ENCODE measurements at places on chromosomes 5 and 9.
A peak's percentile ranks its signal among the peaks of the same experiment; 100 is the strongest.

GRCh38 chr5:156582193-156582598 is 255.2 kb downstream of the SGCD start:
- DNase-seq: no peak

DNA sequence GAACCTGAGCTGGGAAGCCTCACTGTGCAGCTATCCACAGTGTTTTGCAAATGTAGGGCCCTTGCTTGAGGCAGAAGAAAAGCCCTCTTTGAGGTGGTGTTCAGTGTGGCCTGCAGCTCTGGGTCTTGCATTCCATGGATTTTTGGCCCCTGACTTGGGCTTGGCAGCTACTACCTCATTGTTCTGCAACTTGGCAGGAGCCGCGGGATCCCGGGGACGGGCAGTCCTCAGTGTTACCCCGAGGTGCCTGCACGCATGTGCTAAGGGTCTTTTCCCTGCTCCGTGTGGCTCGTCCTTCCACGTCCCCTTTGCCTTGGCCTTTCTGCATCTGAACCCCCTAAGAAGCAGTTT is 39.8 kb downstream of the NEK6 start:
- DNase-seq: peak; percentile 97

GRCh38 chr9:137013571-137013940 is 14.5 kb downstream of the ABCA2 start:
- DNase-seq: no peak

GRCh38 chr5:2557435-2557834 is 194.0 kb downstream of the IRX2 start:
- DNase-seq: no peak

DNA sequence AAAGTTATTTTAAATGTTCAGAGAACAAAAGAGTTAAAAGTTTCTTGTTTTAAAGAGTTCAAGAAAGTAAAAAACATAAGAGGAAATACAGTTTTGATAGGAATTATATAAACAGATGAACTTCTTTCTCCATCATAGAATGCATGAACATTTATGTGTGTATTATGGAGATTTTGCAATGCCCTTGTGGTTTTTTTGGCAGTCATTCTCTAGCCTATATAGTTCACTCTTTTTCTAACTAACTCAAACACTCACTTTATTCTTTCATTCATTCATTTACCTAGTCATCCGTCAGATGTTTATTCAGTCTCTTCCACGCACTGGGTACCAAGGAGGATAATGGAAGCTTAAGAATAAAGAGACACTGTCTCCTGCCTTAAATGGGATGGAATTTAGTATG is 195.9 kb upstream of the VLDLR start:
- no peak for DNase-seq

- DNase-seq: peak; percentile 40
These were observed 186.1 kb downstream of the SNCAIP start for GRCh38 chr5:122498163-122498562.

- no peak for DNase-seq
These were observed 68.2 kb upstream of the HRH2 start for GRCh38 chr5:175589714-175590113.

DNA sequence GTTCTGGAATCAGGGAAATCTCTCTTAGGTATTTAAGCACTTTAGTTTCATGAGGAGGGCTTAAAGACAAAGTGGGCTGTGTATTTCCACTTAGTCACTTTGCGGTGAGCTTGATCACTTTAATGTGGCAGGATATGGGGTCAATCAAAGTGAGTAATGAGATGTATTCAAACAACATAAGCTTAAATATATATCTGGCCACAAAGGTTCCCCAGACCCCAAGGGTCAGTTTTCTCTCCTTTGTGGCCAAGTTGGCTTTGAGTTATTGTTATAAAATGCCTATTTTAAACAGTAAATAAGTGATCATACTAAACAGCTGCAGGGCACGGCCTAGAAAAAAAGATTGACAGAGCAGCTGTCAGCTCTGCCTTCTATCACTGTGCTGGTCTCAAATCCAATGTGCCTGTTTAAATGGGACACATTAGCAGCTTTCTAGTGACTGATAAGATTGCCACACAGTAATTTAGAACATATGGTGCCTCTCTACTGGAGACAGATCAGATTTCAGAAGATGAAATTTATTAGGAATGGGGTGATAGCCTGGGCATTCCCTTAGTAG is 363.9 kb downstream of the AGTPBP1 start:
- no peak for DNase-seq

DNA sequence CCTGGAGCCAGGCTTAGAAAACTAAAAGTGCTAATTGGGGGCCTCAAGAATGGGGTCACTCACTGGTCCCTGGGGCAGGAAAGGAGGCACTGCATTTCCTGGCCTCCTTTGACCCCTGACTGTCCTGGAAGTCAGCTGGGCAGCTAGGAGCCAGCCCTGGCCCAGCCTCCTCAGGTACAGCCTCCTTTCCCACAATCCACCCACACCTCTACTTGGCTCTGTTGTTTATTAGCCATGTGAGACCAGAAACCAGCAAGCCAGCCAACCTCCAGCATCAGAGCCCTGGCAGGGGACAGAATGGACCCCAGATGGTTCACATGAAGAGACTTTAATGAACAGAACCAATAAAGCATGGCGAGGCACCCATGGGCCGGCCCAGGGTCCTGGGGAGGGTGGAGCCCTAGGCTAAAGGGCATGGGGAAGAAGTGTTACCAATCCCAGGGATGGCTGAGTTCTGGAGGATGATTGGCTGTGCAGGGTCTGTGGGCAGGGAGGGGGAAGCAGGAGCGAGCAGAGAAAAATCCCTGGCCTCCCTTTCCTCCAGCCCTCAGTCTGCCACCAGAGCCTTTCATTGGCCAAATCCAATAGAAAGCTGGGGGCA is 55.3 kb upstream of the ANGPTL2 start:
- DNase-seq: no peak

- no peak for DNase-seq
These were observed 233.8 kb downstream of the SEMA6A start for GRCh38 chr5:116340799-116341198.

DNA sequence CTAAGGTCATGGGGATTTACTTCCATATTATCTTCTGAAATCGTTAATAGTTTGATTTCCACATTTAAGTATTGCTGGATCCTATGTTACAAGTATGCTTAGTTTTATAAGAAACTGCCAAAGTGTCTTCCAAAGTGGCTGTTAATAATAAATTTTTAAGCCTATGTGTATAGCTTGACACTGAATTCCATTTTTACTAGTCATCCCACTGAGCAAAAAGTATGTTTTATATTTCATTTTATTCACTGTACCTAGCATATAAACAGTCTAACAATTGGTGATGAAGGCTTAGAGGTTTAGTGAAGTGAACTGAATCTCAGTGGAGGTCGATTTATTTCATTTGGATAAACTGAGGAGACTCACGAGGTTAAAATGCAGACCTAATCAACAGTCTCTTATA is 174.6 kb downstream of the ADAMTS6 start:
- DNase-seq: peak; percentile 52

GRCh38 chr5:32254881-32255539 is 57.7 kb downstream of the MTMR12 start:
- peak; percentile 56 for DNase-seq

- peak; percentile 33 for DNase-seq
These were observed 130.1 kb downstream of the C9orf50 start for GRCh38 chr9:129490583-129491486.

- DNase-seq: no peak
These were observed 22.3 kb downstream of the ZNF474 start for GRCh38 chr5:122151640-122152039.

- DNase-seq: no peak
These were observed 129.3 kb upstream of the STC2 start for GRCh38 chr5:173457482-173457881.

Data from foreskin fibroblast (primary cell).